ENCODE measurements at places on chromosomes 16 and 17.

GRCh38 chr16:53055541-53056391 lies 975 bp downstream of the CHD9 start:
- no peak for DNase-seq

DNA sequence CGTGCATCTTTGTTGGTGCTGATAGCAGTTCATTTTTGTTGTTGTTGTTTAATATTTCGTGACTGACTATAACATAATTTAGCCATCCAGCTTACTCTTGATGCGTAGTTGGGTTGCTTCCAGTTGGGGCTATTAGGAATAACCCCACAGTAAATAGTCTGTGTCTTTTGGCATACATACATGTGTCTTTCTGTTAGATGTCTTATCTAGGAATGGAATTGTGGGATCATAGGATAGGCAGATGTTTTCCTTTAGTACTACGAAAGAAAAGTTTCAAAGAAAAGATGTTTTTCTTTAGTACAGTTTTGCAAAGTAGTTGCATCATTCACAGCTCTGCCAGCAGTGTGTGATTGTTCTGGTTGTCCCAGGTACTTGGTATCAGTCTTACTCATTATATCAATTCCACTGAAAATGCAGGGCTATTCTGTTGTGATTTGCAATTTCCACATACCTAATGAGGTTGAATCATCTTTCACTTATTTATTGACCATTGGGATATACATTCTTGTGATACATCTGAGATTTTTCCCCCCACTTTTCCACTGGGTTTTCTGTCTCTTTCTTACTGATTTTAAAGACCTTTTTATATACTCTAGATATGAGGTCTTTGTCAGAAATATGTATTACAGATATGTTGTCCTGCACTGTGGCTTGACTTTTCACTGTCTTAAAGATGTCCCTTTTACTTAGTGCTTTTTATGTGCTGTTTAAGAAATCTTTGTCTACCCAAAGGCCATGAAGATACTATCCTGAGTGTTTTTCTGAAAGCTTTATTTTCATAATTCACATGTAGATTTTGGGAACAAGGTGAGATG lies 173.3 kb downstream of the MRTFB start:
- DNase-seq = no peak

DNA sequence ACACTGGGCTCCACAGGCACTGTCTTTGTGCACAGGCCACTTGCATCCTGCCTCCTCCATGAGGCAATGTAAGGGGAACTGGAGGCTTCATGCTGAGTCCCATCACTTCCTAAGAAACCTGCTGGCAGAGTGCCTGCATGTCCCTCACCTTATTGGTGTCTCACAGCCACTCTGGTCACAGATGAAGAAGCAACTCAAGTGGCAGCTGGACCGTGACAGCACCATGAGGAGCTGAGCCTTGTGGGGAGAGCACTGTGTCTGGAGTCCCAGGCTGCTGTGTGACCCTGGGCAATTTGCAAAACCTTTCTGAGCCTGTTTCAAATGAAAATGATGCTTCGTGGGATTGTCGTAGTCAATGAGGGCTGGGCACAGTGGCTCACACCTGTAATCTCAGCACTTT lies 19.5 kb downstream of the ANKRD40 start:
- DNase-seq = no peak

DNA sequence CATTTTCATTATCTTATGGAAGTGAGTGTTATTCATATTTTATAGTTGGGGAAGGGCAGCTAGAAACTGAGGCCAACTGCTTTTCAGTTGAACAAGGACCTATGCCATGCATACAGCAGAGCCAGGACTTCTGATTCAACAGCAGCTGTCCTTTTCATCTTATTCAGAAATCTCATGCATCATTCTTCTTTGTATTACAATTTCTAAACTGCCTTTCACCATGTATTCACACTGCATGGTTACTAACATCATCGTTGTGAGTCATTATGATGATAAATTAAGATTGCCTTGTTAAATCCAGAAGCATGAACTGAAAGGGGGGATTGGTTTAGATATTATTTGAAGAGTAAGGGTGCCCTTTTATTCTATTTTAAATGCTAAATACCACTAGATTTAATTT lies 1470.1 kb upstream of the GOT2 start:
- no peak for DNase-seq

DNA sequence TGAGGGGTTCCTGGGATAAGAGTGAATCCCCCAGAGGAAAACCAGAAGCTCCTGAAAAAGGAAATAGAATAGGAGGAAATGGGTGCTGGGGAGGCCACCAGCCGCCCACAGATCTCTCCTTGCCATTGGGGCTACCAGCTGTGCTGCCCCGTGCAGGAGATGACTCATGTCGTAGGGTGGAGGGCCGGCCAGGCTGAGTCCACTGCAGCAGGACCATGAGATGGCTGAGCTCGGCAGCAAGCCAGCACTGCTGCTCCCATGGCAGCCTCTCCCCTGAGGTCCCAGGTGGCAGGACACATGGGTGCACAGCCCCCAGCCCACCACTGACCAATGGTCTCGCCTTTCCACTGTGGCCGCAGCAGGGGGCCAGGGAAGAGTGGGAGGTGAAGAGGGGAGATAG lies 95.5 kb downstream of the GNAO1 start:
- no peak for DNase-seq

GRCh38 chr17:29149431-29150064 lies 30.6 kb downstream of the MYO18A start:
- DNase-seq = no peak

DNA sequence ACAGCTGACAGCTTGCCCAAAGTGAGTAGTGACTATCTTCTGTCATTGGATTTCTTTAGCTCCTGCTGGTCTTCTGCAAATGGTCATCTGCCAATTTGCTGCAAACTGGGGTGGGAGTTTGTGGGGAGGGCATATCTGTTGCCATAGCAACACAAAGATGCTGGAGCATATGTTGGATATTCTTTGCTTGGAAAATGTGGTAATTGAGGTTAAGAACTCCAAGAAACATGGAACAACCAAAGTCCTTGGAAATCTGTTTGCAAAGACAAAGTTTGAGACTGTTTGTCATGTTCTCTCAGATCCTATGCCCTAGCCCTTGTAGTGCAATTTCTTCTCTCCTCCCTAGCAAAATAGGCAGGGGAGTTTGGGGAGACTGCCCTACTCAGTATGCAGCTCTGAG lies 155.3 kb downstream of the PRKCB start:
- DNase-seq = no peak

DNA sequence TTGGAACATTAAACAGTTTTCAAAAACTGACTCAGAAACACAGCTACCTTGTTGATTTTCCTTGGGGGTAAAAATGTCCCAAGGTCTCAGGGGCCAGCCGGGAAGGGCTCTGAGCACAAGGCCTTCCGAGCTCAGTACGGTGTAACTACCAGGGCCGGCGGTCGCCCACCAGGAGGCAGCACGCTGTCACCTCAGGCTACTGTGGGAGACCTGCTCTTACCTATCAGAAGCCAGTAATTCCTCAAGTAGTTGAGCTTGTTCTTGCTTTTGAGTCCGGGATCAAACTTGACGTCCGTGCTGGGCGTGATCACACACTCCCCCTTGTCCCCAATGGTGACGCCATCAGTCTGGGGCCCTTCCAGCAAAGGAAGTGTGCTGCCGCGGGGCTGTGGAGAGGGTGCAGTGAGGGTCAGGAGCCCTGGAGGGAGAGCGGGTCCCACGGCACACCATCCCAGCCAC lies 43.4 kb upstream of the ICAM2 start:
- no peak for DNase-seq

DNA sequence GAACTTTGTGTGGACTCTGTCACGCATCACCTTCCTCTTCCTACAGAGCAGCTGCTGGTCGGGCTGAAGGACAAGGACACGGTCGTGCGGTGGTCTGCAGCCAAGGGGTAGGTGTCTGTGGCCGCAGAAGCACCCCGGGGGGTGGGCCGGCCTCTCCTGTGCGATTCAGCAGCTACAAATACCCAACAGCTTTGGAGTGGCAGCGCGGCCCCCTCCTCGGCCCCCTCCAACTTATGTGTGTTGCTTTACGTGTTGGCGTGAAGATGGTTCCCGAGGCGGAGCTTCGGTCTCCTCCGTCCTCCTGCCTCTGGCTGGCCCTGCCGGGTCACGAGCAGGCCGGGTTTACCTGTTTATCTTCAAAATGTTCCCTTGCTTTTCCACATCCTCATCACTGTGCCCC lies 32.3 kb downstream of the ZNF750 start:
- DNase-seq = no peak

- DNase-seq = no peak
Observed at GRCh38 chr17:71866095-71866494, 254.7 kb upstream of the SOX9 start.

DNA sequence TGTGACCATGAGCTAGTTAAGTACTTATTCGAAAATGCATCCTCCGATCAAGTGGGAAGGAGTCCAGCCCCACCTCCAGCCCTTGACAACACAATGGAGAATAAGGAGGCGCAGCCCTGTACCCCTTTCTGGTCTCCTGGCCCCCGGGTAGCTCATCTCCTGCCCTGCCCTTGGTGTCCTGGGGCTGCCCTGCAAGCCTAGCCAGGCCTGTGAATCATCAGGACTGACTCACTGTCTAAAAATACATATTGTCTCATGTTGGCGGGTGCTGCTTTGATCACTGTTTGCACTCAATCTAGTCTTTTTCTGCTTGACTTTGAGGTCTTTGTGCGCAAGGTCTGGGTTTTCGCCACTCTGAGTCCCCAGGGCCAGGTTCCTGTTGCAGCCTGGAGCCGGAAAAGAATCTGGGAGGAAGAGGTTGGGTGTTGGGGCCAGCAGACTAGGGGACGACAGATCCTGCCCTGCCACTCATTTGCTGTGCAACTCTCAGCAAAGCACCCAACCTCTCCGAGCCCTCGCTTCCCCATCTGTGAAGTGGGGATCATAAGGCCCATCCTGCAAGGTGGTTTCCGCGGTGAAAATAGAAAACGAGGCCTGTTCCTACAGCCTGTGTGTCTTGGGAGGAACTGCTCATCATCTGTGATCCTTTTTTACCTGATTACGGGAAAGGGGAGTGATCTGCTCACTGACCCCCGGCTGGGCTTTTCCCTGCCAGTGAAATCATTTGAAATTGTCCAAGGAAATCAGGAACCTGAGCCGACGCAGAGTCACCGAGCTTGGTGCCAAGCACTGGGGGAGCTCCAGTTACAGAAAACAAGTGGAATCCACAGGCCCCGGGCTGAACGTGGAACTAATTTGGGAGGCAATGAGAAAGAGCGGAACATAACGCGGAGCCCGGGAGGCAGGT lies 230.4 kb downstream of the PARN start:
- DNase-seq = no peak

- DNase-seq = no peak
Observed at GRCh38 chr16:87465306-87465705, 27.5 kb downstream of the ZCCHC14 start.

DNA sequence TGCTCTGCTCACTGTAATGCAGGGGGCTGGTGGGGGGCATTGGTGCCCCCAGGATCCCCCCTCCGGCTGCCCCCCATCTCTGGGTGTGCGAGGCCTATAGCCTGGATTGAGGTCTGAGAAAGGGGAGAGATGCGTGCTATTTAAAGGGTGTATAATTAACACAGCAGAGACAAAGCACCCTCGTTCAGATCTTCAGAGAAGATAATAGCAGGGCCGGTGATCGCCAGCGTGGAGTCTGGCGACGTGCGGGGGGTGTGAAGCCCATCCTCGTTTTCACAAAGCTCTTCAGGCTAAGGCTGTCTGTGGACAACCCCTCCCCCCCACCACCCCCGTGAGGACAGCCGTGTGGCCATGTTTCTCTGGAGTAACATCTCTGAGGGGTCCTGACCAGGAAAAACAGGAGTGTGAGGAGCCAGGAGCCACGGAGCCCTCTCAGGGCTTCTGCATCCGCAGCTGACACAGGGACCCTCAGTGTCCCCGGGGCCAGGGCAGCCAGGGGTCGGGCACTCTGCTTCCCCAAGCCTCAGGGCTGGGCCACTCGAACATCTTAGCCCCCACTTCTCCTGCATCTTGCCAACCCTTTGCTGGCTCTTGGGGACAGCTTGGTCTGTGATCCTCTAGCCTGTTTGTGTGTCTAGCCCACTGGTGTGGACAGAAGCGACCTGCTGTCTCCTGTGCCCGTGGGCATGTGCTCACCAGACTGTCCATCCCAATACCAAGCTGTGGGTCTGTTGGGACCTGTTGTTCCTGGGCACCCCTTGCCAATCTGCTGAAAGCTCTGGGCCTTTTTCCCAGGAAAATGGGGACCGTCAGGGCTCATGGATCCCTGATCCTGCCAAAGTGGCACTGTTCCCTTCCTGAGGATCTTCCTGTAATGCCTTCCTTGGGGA lies 58.9 kb downstream of the BAIAP2 start:
- no peak for DNase-seq

DNA sequence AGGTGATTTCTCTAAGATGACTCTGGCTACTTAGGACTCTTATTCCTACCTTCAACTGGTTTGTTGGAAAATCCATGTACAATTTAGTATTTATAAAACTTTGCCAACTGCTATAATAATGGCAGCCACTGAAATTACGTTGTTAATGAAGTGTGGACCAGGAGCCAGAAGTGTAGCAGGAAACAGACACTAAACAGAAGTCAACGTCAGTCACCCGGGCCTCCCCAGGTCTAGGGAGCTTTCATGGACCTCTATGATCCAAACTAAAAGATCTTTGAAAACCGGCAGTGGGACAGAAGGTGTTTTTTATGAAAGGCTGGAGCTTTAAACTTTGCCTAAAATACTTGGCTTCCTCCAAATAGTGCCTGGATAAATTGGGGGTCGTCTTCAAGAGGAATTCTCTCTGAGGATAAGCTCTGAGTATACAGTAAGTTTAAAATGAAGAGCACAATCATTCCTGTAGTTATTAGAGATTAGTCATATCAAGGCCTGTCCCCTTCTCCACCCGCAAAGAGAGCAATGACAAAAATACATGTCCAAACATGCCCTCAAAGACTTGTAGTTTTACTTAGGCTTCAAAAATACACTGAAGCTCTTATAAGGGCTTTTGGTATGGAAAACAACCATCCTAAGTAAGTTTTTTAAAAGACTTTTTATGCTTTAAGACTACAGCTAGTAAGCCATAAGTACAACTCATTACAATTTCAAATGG lies 34.6 kb downstream of the DCUN1D3 start:
- DNase-seq = no peak
